Activated CD8-positive, alpha-beta memory T cell treated with anti-CD3 and anti-CD28 coated beads for 24 hours (primary cell): ENCODE measurements at places on chromosomes 16 and 17.

- no peak for DNase-seq
Measured at GRCh38 chr16:47132308-47132707, 11.4 kb downstream of the NETO2 start.

- no peak for DNase-seq
Measured at GRCh38 chr16:72013389-72013788, 4.8 kb downstream of the DHODH start.

DNA sequence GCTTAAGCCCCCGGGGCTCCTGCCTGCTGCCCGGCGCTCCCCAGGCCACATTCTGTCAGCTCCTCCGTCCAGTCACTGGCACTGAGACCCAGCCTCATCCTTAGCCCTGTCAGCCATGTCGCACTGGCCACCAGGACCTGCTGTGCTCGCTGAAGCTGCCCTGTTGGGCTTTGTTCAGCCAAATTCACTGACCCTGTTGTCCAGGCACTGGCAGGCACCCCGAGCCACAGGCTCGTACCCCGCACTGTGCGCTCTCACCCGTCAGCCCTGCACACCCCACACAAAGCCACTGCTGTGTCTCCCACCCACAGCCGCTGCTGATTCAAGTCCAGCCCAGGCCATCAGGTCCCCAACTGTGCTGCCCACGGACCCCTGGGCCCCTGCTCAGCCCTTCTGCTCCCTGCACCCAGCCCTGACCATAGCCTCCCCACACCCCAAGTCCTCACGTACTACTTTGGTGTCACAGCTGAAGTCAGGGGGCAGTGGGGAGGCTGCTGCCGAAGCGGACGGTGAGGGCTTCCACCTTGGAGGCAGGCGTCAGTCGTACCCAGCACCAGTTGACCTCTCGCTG is 131.5 kb upstream of the CHMP6 start:
- no peak for DNase-seq

- DNase-seq: no peak
Measured at GRCh38 chr17:1462164-1463112, 6.4 kb upstream of the CRK start.

DNA sequence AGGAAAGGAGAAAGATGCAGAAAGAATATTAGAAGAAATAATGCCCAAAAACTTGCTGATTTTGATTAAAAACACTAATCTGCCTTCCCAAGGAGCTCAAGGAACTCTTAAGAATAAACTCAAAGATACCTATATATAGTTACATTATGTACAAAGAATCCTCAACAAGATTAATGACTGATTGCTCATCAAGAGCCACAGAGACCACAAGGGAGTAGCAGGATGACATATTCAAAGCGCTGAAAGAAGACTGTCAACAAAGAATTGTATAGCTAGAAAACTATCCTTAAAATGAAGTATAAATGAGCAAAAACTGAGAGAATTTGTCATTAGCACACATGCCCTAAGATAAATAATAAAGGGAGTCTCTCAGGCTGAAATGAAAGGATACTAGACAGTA is 6.2 kb downstream of the LPCAT2 start:
- no peak for DNase-seq

DNA sequence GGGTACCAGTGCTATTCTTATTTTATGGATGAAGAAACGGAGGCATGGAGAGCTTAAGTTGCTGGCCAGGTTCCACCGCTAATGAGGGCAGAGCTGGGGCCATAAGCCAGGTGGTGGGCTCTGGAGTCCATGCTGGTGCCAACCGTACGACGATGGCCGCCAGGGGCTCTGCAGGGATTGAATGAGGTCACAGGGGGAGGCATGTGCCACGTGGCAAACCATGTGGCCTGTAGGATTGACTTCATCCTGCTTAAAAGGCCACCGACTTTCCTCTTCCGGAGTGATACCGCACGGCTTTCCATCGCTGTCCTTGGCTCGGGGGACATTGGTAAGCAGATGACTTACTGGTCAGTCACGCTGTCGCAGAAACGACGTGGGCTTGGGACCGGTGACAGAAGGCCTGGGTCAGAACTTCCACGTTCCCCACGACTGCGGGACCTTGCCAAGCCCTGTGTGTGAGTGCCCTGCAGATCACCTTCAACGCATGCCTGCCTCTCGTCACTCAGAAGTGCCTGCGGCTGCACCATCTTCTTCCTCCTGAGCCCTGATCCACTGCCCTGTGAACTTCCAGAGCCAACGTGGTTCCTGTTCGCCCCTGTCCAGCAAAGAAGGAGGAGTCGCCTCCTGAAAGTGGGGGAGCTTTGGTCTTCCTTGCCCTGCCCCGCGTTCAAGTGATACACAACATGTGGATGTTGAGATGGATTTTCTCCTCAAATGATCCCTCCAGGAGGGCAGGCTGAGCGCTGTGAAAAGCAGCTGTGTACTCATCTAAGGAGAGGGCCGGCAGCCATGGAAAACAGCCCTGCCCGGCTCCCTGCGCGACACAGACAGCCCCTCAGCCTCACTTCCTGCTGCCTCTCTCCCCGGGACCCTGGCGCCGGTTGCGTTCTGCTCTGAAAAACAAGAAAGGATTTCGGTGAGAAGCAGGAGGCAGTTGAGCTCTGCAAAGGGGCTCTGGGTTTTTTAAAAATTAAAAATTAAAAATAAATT is 176.7 kb downstream of the C16orf95 start:
- no peak for DNase-seq

- DNase-seq: peak; percentile 69
Measured at GRCh38 chr17:82022310-82022980, at the start of gene CENPX. TSS of gene CENPX (minus strand) at chr17:82022878. CDS start at chr17:82022861, 17 bp downstream.

- DNase-seq: peak; percentile 63
Measured at GRCh38 chr17:45784293-45784740, at the start of gene CRHR1. TSS of gene CRHR1 (plus strand) at chr17:45784320. CDS start at chr17:45784545, 225 bp downstream.

GRCh38 chr17:77140166-77140877 is 447 bp upstream of the SEC14L1 start:
- DNase-seq: peak; percentile 100

DNA sequence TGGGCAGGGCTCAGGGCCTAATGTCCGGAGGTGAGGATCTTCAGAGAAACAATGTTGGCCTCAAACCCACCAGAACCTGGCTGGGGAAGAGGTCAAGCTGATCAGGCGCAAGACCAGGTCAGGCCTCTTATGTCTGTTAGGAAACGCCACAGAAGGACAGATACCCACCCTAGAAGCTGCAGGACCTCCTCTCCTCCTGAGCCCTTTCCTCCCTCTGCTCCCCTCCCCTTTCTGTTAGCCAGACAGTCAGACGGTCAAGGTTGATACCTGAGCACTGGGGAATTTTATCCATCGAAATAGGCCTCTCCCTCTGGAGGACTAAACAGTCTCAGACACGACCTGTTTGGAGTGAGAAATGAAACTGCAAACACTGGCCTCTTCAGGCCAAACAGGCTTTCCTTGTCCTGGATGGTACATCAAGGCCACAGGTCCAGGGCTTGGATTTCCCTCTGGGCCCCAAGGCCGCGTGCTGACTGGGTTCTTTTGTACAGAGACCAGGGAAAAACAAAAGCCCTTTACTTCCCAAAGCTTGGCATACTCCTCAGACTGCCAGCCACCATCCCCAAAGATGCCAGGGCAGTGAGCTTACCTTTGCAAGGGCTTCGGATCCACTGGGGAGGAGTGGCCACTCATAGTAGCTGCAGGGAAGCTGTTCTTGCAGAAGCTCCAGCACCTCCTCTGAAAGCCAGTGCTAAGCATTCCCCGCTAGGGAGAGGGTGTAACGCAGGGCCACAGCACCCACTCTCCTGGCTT is 135.8 kb downstream of the CCDC182 start:
- DNase-seq: no peak

GRCh38 chr16:83928341-83929055 is 24.5 kb upstream of the OSGIN1 start:
- no peak for DNase-seq

DNA sequence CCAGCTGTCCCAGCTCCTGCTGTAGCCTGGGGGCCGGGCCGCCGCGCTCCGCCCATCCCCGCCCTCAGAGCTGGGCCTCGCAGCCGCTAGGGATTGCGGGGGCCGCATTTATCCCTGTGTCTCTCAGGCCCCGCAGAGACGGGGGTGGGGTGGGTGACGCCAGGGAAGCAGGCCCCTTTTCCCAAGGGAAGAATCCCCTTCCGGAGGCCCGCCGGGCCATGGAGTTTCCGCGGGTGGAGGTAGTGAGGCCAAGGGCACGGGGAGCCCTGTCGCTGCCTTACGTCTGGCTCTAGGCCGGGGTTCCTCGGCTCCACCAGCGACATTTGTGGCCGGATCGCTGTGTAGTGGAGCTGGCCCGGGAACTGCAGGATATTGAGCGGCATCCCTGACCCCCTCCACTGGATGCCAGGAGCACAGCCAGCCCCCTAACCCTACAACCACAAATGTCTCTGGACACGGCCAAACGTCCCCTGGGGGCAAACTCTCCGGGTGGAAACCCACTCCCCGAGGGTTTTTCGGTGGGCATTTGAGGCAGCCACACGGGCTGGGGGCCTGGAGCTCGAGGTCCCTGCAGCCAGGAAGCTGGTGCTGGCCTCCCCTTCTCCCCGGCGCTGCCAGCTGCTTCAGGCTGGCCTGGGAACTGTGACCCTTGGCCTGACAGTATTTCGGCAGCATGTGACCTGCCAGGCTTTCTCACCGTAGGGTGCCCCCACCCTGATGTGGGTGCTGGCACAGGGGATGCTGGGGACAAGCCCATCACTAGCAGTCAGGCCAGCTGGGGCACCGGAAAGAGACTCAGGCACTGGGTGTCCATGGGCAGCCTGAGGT is 12.0 kb upstream of the CD300A start:
- DNase-seq: peak; percentile 86

GRCh38 chr17:8013731-8014557 is 11.5 kb downstream of the GUCY2D start:
- DNase-seq: no peak

DNA sequence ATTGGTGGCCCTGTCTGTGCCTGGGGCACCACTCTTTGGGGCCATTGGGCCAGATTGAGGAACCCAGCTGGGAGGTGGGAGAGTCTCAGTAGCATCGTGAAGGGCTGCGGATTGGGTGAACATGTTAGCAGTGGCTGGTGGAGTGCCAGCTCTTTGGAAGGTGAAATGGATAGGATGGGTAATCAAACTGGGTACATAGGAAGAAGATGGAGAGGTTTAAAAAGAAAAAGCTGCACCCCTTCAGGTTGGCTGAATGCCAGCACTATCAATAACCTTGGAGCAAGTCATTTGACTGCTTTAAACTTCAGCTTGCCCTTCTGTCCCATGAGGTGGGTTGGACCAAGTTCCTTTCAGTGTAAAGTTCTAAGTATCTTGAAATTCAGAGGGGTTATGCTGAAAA is 95.0 kb downstream of the RPTOR start:
- DNase-seq: no peak

- DNase-seq: no peak
Measured at GRCh38 chr16:77888871-77889270, 100.5 kb downstream of the VAT1L start.

DNA sequence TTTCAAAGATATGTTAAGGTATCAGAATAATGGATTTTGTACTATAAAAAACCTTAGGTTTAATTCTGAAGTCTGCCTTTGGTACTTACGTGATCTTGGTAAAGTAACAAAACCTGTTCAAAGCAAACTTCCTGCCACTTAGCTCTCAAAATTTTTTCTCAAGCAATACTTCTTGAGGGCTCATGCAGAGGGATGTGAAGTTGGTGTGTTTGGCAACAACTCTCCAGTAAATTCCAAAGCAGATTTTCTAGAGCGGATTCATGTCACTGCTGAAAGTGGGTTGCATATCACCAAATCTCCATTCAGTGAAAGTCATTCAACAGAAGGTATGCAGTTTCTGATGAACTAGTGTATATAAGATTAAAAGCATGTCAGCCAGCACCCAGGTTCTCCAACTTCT is 856.7 kb downstream of the CDH8 start:
- no peak for DNase-seq

GRCh38 chr16:49910541-49911071 is 54.7 kb upstream of the ZNF423 start:
- no peak for DNase-seq

DNA sequence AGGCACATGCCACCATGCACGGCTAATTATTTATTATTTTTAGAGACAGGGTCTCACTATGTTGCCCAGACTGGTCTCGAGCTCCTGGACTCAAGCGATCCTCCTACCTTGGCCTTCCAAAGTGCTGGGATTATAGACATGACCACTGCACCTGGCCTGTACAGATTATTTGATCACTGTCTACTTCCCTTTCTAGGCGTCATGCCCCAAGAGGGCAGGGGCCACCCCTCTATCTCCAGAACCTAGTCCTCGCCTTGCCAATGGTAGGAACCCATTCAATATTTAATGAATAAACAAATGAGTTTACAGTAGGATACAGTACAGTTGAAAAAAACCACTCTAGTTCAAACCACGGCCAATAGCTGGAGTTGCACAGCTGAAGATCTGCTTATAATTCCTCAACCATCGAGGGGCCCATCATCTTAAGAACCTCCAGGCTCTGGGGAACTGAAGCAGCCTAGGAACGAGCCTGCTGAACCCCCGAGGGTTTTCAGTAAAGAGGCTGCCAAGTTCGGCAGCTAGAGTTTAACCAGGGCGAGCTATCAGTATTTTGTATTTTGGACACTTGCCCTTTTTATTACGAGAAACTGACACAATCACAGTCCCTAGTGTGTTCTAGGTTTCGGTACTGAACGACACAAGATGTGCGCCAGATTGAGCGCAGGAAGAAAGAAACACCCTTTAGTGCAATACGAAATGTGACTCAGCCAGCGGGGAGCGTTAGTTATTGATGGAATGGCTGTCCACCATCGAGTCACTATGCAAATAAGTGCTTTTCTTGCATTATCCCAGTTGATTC is 14.6 kb downstream of the ADCY9 start:
- no peak for DNase-seq

- DNase-seq: no peak
Measured at GRCh38 chr16:78075800-78076199, 23.7 kb upstream of the WWOX start.

GRCh38 chr16:23520500-23520899 is 10.2 kb upstream of the GGA2 start:
- no peak for DNase-seq
